ENCODE measurements at places on chromosomes 6 and 20.
A peak's percentile ranks its signal among the peaks of the same experiment; 100 is the strongest.

DNA sequence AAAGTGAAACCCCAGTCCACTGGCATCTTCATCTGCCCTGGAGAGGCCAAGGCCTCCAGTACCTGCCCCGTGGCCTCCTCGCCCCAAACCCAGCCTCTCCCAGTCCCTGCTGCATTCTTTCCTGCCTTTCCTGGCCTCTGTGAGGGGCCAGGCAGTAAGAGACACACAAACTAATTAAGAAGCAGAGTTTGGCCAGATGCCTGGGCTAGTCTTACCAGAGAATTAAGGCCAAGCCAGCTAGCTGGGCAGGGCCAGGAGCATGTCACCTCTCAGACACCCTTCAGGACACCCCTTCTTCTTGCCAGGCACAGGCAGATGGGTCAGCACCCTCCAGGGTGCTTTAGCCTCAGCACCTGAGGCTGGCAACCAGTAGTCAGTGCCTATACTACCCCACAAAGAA is 2.4 kb downstream of the MDGA1 start:
- DNase-seq: no peak

- DNase-seq: no peak
Observed at GRCh38 chr20:36183155-36183944, 28.8 kb downstream of the EPB41L1 start.

- no peak for DNase-seq
Observed at GRCh38 chr20:10322073-10323012, 103.7 kb downstream of the SNAP25 start.

GRCh38 chr20:44941120-44941691 is 19.0 kb downstream of the TOMM34 start:
- no peak for DNase-seq

- no peak for DNase-seq
Observed at GRCh38 chr6:110595112-110595511, 118.7 kb upstream of the SLC22A16 start.

DNA sequence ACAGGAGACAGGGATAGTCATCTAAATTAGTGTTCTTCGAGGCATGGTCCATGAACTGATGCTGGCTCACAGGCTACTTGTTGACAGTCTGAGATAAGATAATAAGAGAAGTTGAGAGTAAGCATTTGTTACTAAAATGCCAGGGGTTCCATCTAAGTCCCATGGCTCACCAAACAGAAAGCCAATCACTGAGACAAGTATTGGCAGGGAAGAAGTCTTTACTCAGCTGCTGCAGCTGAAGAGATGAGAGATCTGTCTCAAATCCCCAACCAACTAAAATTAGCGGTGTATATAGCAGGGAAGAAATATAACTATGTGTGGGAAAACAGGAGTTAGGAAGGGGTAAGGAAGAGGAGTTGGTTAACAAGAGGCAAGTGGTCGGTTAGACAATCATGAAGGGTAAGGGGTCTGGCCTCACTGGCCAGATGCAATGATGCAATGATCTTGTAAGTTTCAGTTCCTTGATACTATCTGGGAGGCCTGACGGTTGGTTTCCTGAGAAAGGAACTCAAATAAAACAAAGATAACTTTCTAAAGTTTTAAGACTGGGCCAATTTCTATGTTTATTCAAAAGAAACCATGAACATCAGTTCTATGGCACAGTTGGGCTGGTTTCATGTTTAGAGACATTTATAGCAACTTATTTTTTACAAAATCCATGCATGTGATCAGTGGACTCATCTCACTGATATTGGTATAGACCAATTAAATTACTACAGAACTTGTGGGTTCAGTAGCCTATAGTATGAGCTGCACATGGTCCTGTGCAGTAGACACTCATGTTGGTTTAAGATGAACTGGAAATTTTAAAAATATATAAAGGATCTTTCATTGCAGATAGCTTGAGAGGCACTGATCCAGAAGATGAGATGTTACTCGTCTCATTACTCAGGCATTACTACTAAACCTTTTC is 9.9 kb upstream of the HEBP2 start:
- DNase-seq: no peak

DNA sequence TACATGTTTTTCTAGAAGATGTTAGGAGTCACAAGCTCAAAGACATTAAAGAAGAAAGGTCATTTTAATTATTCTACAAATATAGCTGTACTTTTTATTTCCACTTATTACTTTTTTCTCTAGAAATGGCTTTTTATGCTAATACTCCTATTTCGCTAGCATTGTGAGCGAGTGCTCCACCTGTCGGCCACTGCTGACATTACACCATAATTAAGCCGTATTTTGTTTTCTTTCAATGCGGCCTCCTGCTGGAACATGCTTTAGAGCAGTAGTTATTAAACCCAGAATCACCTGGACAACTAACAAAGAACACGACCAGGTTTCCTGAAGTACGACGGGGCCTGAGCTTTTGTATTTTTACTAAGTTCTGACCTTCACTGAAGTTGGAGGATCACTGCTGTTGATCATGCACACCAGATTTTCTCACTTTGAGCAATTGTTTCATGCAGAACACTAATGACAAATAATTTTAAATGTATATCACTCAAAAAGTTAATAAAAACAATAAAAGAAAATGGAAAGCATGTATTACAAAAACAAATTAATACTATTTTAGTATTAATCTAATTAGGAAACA is 74.1 kb upstream of the PAK5 start:
- peak; percentile 20 for DNase-seq

GRCh38 chr6:149821492-149821891 is 42.7 kb downstream of the LRP11 start:
- DNase-seq: no peak

GRCh38 chr6:35330541-35331119 is 11.7 kb upstream of the PPARD start:
- DNase-seq: no peak

- peak; percentile 53 for DNase-seq
Observed at GRCh38 chr6:53794720-53795339, at the start of gene LRRC1. Gene LRRC1 (plus strand): TSS chr6:53795005. CDS start chr6:53795257, 252 bp downstream.

DNA sequence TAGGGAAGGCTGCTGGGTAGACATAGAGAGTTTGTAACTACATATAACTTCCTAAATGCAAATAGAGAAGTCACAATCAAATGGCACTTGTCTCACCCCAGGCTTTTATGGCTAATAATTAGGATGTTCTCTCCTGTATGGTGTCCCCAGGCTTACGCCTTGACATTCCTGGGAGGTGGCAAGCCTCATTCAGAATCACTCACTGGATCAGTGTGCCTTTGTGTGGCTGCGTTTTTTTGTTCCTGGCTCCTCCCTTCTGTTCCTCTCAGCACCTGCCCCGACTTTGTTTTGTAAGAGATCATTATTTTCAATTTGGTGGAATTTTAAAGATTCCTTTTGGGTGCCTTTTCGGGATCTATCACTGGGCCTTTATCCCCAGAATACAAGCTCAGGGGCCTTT is 5.7 kb downstream of the LAMP5 start:
- no peak for DNase-seq

- no peak for DNase-seq
Observed at GRCh38 chr6:164378330-164378729, 931.1 kb downstream of the C6orf118 start.

- DNase-seq: no peak
Observed at GRCh38 chr6:87230801-87231200, 75.4 kb downstream of the ZNF292 start.

DNA sequence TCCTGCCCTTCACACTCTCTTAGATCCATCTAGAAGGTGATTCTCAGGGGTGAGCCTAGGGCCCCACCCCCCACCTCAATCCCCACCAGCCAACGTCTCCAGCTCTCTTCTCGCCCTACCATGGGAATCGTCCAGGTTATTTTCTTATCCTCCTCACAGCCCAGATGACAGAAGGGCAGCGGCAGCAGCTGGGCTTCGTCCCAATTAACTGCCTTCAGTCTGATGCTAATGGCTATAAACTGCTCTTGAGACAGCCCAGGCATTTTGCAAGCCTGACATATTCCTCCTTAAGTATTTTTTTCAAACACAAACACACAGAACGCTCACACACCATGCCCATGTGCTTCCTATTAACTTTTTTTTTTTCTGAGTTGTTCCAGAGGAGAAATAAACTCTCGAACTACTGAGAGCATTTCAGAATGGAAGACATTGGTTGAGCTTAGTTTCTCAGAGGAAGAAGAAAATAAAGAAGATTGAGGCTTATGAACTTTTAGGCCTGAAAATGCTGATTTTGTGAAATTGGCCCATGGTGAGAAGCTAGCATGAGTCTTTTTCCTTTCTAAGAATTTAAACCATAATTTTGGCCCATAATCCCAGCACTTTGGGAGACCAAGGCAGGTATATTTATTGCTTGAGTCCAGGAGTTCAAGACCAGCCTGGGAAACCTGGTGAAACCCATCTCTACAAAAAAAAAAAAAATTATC is 124.6 kb downstream of the EYA2 start:
- no peak for DNase-seq

DNA sequence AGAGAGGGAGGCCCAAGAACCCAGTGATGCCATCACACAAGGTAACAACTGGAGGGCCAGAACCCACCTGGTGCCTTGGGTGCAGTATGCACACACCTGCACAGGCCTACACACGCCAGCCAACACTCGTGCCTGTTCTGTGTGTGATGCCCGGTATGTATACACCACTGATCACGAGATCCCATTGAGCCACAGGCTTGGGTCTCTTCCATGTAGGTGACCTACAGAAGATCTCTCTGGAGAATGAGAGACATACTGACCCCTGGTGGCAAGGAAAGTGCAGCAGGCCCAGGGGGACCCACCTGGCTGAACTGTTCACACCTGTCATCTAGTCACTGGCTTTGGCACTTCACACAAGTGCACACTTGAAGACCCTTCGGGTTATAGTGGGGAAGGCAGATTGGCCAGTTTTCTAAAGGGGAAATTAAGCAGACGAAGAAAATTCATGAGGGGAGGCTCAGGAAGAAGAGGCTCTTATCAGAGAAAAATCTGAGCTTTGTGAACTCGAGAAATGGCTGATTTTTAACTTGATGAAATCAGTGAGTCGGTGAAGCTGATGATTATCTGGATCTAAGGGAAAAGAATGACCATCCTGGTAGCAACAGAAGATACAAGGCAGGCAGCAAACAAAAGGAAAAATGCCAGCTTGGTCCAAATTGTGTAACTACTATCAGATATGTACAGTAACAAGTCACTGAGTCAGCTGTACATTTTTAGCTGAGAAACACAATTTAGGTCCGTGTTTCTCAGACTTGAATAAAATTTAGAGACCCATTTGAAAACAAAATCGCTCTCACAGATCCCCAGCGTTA is 69.1 kb upstream of the PBOV1 start:
- no peak for DNase-seq

DNA sequence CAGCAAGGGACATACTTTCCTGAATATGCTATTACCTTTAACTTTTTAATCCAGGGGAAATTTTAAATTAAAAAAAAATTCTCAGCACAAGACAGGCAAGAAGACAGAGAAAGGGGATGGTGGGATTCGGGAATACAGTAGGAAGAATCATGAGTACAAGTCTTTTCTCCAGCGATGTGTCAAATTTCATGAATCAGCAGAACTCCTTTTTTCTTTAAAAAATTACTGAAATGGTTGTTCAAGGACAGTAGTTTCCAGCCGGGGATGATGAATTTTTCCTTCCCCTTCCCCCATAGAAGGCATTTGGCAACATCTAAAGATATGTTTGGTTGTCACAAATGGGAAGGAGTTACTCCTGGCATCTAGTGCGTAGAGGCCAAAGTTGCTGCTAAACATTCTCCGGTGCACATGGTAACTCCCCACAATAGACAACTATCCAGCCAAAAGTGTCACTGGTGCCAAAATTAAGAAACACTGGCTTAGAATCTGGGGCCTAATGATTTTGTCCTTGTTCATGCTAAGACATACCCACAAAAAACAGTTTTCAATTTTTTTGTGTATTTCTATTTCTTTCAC is 450.2 kb downstream of the CBLN4 start:
- no peak for DNase-seq

- DNase-seq: no peak
Observed at GRCh38 chr6:42569102-42570028, 5.5 kb downstream of the UBR2 start.

DNA sequence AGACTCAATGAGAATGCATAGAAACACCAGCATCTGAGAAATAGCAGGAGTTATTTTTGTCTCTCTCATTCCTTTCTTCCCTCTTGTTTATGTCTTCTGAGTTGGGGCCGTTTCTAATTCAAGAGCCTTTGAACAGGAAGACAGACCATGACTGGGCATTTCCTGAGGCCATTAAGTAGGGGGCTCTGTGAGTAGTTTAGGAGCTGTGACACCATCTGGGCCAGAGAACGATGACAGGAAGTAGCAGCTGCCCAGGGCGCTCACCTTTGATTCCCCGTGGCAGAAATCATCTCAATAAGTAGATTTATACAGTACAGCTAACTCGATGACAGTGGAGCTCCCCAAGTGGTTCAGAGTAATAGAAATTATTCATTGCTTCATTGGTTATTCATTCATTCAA is 298.4 kb upstream of the PLN start:
- no peak for DNase-seq

- no peak for DNase-seq
Observed at GRCh38 chr6:16006681-16007080, 122.2 kb upstream of the MYLIP start.

DNA sequence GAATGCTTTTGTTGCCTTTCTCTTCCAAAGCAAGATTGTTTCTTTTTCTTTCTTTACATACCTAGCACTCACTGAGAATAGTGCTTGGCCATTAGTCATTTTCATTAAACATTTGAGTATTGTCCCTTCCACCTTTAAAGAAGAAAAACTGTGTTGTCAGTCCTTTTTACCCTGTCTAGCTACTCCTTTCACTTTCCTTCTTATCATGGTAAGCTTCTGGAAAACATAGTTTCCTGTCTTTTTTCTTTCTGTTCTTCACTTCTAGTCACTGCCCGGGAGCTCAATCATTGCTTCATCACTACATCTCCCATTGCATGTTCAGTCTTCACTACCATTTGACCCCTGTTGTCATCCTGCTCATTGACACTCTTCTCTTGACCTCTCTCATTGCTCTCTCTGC is 12.1 kb downstream of the VAPB start:
- DNase-seq: no peak
